Myocyte (in vitro differentiated cells): ENCODE measurements at places on chromosomes 3 and 15.

DNA sequence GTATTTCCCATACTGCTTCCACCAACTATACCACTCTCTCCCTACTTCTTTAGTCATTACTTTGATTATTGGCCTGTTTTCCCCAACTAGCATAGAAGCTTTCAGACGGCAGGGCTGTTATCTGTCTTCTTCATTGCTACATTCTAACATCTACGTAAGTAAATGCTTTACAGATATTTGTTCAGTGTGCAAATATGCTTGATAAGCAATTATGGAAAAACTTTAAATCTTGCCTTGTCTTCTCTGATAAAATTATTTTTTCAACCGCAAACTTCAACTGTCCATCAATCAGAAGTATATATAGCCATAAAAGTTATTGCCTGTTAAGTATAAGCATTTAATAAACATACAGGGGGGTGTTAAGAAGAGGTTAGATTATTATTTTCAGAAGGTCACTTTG, 35.7 kb downstream of the ZDHHC23 start:
- DNase-seq = no peak

DNA sequence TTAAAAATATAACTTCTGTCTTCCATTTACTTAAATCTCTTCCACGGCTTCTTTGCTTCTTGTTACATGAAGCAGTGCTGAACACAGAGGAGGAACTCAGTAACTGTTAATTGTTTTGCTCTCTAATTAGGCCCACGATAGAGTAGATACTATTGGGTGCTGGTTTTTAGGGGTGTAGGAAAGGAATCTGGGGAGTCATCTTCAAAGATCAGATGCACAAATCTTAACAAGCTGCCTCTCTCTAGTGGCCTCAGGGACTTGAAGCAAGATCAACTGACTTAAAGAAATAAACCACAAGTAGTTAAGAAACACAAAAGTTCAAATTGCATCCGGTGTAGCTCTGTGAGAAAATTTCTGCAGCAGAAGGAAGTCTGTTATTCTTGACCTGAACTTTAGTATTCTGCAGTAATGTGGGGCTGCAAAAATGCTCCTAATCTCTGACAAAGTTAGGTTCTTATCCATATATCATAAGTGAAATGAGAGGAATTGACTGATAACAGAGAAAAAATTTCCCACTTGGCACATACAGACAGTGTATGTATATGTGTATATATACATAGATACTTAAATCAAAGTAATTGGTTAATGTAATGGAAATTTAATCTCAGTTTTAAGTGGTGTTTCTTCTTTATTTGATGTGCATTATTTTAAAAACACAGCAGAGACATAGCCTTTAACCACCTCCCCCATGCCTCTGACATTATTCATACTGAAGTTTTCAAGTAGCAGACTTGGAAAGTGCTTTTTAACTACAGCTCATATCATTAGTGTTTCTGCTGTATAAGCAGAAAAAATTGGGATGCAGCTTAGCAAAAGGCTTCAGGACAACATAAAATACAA, 51.8 kb downstream of the CHST2 start:
- DNase-seq = peak; percentile 34

DNA sequence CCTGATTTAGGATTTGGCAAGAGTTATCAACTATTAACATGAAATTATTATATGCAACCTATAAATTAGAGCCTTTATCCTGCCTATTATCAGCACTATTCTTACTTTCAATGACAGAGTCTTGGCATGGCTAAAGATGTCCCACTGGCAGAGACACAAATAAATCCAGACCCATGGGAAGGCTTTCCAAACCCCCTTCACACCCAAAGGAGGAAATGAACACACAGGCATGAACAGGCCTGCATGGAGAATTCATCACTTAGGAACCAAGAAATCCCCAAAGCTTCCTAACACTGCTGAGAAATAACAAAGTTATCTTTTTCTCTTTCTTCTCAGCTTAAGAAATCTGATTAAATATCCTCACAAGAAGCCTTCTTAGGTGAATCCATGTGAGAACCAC, 213.9 kb downstream of the OCA2 start:
- no peak for DNase-seq

- peak; percentile 91 for DNase-seq
Observed at GRCh38 chr3:128369121-128369703, 97.5 kb downstream of the DNAJB8 start.

- no peak for DNase-seq
Observed at GRCh38 chr15:26024241-26024640, 161.1 kb upstream of the ATP10A start.

- DNase-seq = no peak
Observed at GRCh38 chr15:35061161-35061824, 23.8 kb downstream of the NANOGP8 start.

DNA sequence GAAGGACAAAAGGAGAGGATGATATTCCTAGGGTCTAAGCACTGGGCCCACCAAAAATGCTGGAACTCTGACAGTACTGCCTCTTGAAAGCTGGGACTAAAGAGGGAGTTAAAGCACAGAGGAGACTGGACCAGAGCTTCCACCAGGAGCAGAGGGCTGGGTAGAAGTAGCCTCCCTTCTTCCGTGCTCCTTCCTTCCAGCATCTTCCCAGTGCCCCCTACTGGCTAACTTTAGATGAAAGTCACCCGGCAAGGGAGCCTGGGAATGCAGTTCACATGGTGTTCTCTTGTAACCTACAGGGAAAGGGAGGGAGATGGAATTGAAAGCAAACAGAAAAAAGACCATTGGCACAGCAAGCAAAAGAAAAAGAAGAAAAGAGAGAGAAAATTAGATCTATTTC, 106.1 kb upstream of the COL8A1 start:
- peak; percentile 62 for DNase-seq

GRCh38 chr3:63774781-63775180, 44.3 kb upstream of the C3orf49 start:
- DNase-seq = no peak

DNA sequence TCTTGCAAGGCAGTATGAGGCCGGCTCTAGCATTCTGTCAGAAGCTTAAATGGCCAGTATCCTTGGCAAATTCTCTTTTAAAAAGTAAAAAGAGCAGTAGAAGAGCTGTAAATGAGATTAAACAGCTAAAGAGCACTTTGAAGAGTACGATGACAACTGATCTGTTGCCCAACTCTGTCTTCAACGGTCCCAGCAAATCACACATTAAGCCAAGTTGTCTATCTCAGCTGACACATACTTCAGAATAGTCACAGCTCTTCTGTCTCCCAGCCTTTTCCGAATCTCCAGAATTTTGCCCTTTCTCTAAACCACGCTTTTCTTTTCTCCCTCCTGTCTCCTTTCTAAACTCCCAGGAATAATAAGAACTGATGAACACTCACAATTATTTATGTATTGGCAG, 51.7 kb downstream of the PRICKLE2 start:
- DNase-seq = no peak

DNA sequence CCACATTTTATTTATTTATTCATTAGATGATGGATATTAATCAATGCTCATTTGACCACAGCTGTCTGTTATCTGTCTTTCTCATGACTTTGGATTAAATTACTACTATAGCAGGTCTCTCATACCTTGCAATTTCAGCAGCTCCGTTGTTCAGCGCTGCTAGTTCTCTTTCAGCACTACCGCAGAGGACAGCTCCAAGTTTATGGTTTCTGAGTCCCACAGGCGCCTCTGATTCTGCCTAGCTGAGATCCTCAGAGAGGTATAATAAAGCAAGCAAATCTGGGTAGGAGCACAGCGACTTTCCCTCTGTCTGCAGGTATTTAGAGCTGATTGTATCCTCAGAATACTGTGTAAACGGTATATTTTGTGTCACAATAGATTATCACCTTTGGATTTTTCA, 204.9 kb downstream of the CNTN4 start:
- peak; percentile 38 for DNase-seq

- peak; percentile 91 for DNase-seq
Observed at GRCh38 chr3:149971403-149972075, 844 bp upstream of the PFN2 start.

DNA sequence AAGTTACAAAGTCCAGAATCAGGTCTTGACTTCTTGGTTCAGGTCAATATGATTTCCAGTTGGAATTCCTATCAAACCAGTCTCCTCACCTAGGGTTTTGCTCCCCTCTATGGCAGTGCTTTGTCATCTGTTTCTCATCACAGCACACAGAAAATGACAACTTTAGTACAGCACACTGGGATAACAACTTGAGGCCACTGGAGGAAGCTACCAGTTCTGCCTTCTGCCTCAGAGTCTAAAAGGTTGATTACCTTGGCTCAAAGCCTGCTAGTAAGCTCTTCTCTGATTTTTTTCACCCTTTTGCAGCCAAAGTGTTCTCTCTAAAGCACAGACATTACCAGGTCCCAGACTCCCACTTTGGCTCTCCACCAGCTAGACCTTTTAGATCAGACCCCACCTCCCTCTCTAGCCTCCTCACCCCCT, 24.8 kb upstream of the TRIM59 start:
- DNase-seq = no peak

- DNase-seq = no peak
Observed at GRCh38 chr3:58692484-58692883, 25.9 kb upstream of the FAM3D start.

DNA sequence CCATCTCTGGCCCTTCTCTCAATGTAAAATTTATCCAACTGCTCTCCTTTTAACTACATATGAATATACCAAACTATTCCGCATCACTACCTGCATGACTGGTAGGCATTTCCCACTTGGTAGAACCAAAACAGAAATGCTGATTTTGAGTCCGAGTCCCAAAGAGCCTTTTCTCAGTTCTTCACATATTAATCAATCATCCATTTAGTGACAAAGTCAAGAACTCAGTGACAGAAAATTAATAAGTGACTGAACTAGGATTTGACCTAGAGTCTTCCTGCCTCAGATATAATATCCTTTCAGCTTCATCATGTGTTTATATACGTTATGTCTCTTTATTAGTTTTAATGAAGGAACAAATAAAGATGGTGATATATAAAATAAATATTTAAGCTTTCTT, 700.6 kb upstream of the GOLIM4 start:
- DNase-seq = no peak

DNA sequence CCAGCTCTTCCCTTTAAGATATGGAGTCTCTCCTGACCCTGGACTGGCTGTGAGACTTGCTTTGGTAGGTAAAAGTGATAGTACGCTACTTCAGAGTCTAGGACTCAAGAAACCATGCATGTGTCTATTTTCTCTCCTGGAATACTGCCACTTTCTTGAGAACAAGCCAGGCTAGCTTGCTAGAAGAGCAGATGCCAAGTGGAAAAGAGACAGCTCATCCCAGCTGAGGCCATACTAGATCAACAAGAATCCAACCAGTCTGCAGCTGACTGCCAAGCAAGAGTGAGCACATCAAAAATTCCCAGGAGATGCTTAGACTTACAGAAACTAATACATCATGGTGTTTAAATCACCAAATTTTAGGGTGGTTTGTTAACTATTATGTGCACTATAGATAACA, 208.3 kb upstream of the RBMS3 start:
- peak; percentile 87 for DNase-seq

GRCh38 chr3:73475717-73476116, 149.0 kb downstream of the PDZRN3 start:
- DNase-seq = no peak

DNA sequence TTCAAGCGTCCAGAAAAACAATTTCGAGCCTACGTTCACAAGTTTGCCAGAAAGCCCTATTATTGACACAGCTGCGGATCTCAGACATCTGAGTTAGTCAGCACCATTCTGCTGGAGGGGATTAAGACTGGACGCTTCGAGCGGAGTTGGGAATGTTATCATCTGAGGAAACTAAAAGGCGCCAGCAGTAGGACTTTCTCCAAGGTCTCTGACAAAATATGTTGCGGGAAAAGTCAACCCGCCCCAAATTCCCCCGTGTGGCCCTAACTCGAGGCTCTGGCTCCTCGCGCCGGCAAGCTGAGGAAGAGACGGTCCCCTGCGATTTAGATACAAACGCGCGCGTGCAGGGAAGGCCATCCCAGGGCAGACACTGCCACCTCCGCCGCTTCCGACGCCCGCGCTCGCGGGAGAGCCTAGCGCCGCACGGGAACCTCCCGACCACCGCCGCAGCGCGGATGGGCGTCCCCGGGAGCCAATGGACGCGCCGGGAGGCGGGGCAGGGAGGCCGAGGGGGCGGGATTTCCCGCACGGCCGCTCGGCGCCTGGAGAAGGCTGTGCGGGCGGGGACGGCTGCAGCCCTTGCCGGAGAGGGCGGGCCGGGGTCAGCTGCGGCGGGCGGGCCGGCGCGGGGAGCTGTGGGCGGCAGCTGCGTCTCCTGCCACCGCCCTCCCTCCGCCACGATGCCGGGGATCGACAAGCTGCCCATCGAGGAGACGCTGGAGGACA, at the start of gene APPL1:
Gene APPL1, plus strand, starts transcription at position 526 of the 726 bp plus-strand sequence. Its CDS starts 155 bp downstream, at position 681.
- DNase-seq = peak; percentile 94

DNA sequence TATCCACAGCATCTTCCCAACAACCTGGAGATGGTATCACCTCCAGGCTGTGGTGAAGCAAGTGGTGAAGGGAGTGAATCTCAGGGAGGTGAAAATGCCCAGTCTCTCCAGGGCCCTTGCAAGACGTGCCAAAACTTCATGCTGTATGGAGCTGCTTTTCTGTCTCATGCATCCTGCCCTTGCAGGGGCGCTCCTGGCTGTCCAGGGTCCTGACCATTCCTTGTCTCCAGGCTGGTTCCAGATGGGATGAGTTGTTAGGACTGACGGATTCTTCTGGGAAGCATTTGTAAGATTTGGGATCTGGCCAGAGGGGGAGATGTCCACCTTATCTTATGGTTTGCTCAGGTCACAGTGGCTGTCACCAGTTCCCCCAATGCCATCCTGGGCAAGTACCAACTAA, 15.8 kb downstream of the TGM4 start:
- DNase-seq = no peak

DNA sequence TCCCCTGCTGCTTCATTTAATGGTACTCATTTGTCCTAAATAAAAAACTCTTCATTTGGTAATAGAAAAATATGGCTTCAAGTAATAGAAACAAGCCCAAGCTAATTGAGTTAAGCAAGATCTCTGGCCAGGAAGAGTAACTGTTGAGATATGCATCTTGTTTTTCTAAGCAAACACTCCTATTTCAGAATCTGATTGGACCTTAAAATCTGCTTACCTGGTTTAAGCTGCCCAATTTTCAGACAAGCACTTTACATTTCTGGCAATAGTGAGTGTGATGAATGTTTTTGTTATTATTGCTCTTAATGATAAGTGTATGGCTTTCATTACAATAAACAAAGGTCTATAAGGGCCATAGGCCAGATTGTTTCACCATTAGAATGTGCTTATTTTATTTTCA, 86.2 kb downstream of the CMSS1 start:
- no peak for DNase-seq
